A549 treated with CpdA at 1 μM for 4 hours (cell line): ENCODE measurements at places on chromosomes 5 and 9. TPM values are rescaled to one million over a fixed set of nuclear protein-coding genes. Genes with fewer than 3 reads are reported as not detected.

LCP2 gene
- total RNA-seq, result not detected in 5 replicates

TEK gene
- 0.03 to 0.08 TPM (median 0.06 TPM) in 5 replicates for total RNA-seq

ARPC5L gene
- total RNA-seq, result 60.1 to 78.6 TPM (median 76.5 TPM) in 5 replicates

BICD2 gene
- 27.1 to 31.8 TPM (median 30.3 TPM) in 5 replicates for total RNA-seq

DIMT1 gene
- total RNA-seq, result 42.0 to 45.2 TPM (median 44.6 TPM) in 5 replicates

ZBTB43 gene
- 5.4 to 8.6 TPM (median 6.2 TPM) in 5 replicates for total RNA-seq

OTULINL gene
- total RNA-seq, result 4.8 to 7.4 TPM (median 4.9 TPM) in 5 replicates

PROB1 gene
- total RNA-seq, result 0.27 to 0.33 TPM (median 0.31 TPM) in 5 replicates

PCDHAC2 gene
- 2.3 to 4.8 TPM (median 2.6 TPM) in 5 replicates for total RNA-seq

IFNB1 gene
- not detected in 5 replicates for total RNA-seq

RLN1 gene
- not detected in 5 replicates for total RNA-seq

PCDHB5 gene
- total RNA-seq, result 1.2 to 1.9 TPM (median 1.5 TPM) in 5 replicates

ZSWIM6 gene
- total RNA-seq, result 5.5 to 6.3 TPM (median 6.2 TPM) in 5 replicates

TMC1 gene
- 0.05 to 0.14 TPM in 2 of 5 replicates, not detected in the others for total RNA-seq

ZDHHC11B gene
- 1.1 to 1.5 TPM (median 1.3 TPM) in 5 replicates for total RNA-seq

PPP2R2B gene
- total RNA-seq, result 0.13 to 0.24 TPM (median 0.14 TPM) in 4 of 5 replicates, not detected in the other

ADGRV1 gene
- total RNA-seq, result 0.74 to 1.1 TPM (median 0.80 TPM) in 5 replicates

RXRA gene
- 27.6 to 38.4 TPM (median 34.9 TPM) in 5 replicates for total RNA-seq

GPR150 gene
- total RNA-seq, result 0.07 to 0.15 TPM (median 0.08 TPM) in 4 of 5 replicates, not detected in the other

PRDM9 gene
- not detected in 5 replicates for total RNA-seq

BARHL1 gene
- total RNA-seq, result 0.06 TPM in 1 of 5 replicates, not detected in the others

STOM gene
- total RNA-seq, result 89.1 to 150 TPM (median 93.9 TPM) in 5 replicates

PCDHGA1 gene
- total RNA-seq, result 0.27 to 0.49 TPM (median 0.31 TPM) in 5 replicates

GEMIN5 gene
- total RNA-seq, result 23.9 to 28.2 TPM (median 25.3 TPM) in 5 replicates

NAIP gene
- total RNA-seq, result 0.51 to 0.63 TPM (median 0.52 TPM) in 5 replicates

PCDHB4 gene
- 0.03 to 0.09 TPM (median 0.06 TPM) in 4 of 5 replicates, not detected in the other for total RNA-seq

ANKRD18B gene
- 5.6 to 8.6 TPM (median 7.2 TPM) in 5 replicates for total RNA-seq

PTPRD gene
- 0.17 to 0.42 TPM (median 0.20 TPM) in 5 replicates for total RNA-seq

PCDHB12 gene
- total RNA-seq, result 0.07 TPM in 1 of 5 replicates, not detected in the others

PRR7 gene
- total RNA-seq, result 14.4 to 39.0 TPM (median 34.3 TPM) in 5 replicates

CCDC183 gene
- 0.20 to 0.83 TPM (median 0.45 TPM) in 5 replicates for total RNA-seq

SV2C gene
- not detected in 5 replicates for total RNA-seq

F2RL2 gene
- total RNA-seq, result 4.9 to 6.8 TPM (median 5.4 TPM) in 5 replicates

FGF1 gene
- total RNA-seq, result 0.13 to 1.3 TPM (median 0.32 TPM) in 5 replicates

ALAD gene
- total RNA-seq, result 13.7 to 17.1 TPM (median 16.4 TPM) in 5 replicates

ALDH1A1 gene
- total RNA-seq, result 4,393 to 6,177 TPM (median 4,899 TPM) in 5 replicates

PAPPA gene
- 24.3 to 40.7 TPM (median 34.1 TPM) in 5 replicates for total RNA-seq

SPATA31A3 gene
- total RNA-seq, result not detected in 5 replicates

SPINK4 gene
- not detected in 5 replicates for total RNA-seq

CCNI2 gene
- 0.09 to 0.36 TPM (median 0.11 TPM) in 4 of 5 replicates, not detected in the other for total RNA-seq
